ENCODE measurements at places on chromosomes 2 and 18.
A peak's percentile ranks its signal among the peaks of the same experiment; 100 is the strongest.

DNA sequence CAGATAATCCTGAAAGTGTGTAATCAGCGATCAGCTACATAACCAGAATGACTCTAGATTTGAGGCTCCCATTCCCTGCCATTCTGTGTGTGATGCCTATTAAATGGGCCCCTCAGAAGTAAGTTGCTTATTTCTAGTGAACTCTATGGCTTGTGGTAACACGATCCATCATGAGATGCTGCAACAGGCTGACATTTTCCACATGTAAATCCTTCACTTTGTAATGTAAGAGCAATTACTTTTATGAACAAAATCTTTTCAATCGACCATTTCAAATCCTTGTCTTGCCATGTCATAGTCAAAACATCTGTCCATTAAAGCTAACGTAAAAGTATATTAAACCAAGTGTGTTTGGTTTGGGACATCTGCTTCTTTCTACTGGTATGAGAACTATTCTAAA, 175.9 kb upstream of the ETAA1 start:
- DNase-seq: peak; percentile 58

DNA sequence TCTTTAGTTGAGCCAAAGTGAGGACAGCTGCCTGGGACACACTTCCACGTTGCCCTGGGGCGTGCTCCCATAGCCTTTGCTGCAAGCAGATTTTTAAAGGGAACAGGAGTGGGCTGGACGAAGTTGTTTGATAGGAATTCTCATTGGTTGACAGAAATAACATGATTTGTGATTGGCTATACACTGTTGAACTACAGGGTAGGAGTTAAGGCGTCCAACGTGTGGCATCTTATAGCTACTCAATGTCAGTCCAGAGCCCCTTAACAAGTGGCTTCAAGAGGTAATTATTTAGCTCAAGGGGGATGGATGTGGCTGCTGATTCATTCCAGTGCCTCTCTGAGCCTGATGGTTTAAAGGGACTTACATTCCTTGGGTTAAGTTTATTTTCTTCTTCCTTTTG, 65.5 kb downstream of the ACAA2 start:
- DNase-seq: peak; percentile 31

- DNase-seq: no peak
Observed at GRCh38 chr18:9854801-9855676, 30.7 kb upstream of the TXNDC2 start.

- DNase-seq: no peak
Observed at GRCh38 chr18:50776383-50776782, 43.4 kb downstream of the MRO start.

- DNase-seq: no peak
Observed at GRCh38 chr18:49846718-49847470, 33.6 kb upstream of the ACAA2 start.

GRCh38 chr2:239600650-239601049, 199.8 kb upstream of the HDAC4 start:
- DNase-seq: no peak
